CD4-positive, alpha-beta T cell treated with Interleukin-15 for 4 hours (primary cell): ENCODE measurements at places on chromosomes 2 and 18.
A peak's percentile ranks its signal among the peaks of the same experiment; 100 is the strongest.

DNA sequence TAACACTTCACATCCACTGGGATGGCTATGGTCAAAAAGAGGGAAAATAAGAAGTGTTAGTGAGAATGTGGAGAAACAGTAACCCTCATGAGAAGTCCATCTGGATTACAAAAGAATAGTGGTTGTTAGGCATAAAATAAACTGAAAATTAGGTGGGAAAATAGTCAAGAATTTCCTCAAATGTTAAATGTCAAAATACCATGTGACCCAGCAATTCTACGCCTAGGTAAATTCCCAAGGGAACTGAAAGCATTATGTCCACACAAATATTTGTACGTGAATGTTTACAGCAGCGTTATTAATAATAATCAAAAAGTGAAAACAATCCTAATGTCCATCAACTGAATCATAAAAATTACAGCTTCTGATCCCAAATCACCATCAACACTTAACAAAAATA, 11.0 kb downstream of the WDR33 start:
- no peak for DNase-seq

- no peak for DNase-seq
These were observed 7.8 kb upstream of the FSHR start for GRCh38 chr2:49162151-49162550.

- no peak for DNase-seq
These were observed 89.9 kb downstream of the GLI2 start for GRCh38 chr2:120825370-120826259.

DNA sequence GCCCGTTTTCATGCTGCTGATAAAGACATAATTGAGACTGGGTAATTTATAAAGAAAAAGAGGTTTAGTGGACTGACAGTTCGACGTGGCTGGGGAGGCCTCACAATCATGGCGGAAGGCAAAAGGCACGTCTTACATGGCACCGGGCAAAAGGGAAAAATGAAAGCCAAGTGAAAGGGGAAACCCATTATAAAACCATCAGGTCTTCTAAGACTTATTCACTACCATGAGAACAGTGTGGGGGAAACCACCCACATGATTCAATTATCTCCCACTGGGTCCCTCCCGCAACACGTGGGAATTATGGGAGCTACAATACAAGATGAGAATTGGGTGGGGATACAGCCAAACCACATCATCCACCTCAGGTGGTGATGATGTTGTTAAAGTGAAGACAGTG, 3.3 kb upstream of the RAB12 start:
- DNase-seq = no peak

DNA sequence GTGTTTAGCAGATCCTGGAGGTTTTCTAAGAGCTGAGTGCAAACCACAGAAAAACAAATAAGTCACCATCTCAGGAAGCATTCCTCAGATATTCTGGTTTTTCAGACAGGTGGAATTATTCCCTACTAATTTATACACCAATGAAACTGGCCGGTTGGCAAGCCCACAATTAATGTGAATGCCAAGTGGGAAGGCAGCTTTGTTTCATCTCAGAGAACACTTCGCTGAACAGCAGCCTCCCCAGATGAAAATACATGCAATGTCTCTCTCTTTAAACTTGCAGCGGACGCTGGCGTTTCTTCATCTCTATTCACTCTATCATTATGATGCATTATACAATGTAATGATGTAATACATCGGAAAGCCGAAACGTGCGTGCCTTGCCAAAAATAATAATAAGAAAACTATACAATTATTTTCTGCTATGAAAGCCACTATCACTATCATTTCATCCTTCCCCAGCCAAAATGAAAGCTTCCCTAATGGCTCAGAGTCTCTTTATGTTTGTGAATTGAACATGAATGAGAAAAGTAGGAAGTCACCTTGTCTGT, 649.4 kb downstream of the BCL11A start:
- no peak for DNase-seq

DNA sequence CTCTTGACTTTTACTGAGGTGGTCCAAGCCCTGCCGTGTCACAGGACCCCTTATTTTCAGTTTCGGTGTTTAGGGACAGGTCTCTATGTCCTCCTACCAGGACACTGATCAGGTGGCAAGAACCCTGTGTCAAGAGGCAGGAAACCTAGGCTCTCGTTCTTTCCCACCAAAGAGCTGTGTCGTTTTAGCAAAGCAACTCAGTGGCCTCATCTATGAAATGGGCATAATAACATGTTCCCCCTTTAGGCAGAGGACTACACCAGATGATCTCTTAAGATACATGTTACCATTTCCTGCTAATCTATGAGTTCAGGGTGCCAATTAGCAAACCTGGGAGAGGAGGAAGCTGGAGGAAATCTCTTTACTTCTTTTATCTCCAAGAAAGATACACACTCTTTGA, 1.9 kb downstream of the RAB31 start:
- no peak for DNase-seq

DNA sequence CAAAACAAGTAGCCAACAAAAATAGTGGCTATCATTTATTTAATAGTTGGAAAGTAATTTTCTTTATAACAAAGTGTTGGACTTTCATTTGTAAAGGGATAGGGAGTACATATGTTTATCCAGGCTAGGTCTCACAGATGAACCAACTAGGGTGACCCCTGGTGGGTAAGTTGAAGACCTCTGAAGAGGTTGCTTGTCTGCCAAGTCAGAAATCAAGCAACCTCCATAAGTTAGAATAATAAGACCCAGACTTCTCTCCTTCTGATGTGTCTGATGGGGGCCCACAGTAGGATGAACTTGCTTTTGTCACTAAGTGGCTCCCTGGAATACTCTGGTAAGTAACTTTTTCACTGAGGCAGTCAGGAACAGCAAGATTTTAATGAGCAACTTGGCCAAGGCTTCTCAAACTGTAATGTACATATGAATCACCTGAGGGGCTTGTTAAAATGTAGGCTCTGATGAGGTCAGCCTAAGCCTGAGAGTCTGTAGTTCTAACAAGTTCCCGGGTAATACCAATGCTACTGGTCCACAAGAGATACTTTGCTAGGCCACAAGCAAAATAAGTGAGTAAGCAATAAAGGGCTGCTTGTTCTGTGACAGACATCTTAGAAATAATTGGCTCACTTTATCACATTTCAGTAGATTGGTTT, 319.6 kb downstream of the PIK3C3 start:
- no peak for DNase-seq

- no peak for DNase-seq
These were observed 12.8 kb upstream of the WIPF1 start for GRCh38 chr2:174610243-174610995.

- DNase-seq = no peak
These were observed 10.4 kb upstream of the GALNT1 start for GRCh38 chr18:35571138-35571537.

- DNase-seq = no peak
These were observed 659.2 kb upstream of the RAB6C start for GRCh38 chr2:129320288-129320687.

DNA sequence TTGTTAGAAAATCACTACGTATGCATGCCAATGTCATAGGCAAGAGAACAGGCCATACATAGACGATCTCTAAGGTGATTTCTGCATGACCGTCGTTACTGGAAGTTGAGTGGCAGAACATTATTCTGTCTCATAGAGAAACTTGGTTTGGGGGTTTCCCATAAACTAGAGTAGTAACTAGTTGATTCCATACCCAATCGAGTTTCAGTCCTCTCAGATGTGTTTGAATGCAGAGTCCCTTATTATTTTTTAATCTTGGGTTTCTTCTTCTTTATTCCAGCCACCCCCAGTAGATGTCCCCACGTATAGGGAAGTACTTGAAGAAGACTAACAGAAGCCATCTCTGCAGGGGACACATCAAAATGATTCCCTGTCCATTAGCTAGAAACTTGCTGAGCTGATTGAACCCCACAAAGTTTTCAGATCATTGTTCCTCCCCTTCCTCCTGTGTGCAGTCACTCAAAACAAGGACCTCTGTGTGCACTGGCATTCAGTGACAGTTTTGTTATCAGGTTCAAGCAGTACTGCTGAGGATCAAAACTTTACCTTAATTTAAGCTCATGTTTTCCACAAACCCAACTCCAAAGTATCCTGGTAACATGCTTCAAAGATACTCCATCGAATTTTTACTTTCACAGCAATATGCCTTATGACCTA, 68.4 kb upstream of the CDCA7 start:
- peak; percentile 1 for DNase-seq

- no peak for DNase-seq
These were observed 263.3 kb downstream of the TFCP2L1 start for GRCh38 chr2:121021685-121022084.

GRCh38 chr2:68466361-68466777, 725 bp downstream of the FBXO48 start:
- peak; percentile 71 for DNase-seq

- DNase-seq = no peak
These were observed 228.3 kb downstream of the SEPTIN10 start for GRCh38 chr2:109385506-109385905.
